ENCODE measurements at places on chromosomes 2 and 18. TPM values are rescaled to one million over a fixed set of nuclear protein-coding genes. Genes with fewer than 3 reads are reported as not detected.

ATP5F1A gene
- 374 TPM for total RNA-seq

OSR1 gene
- 0.17 TPM for total RNA-seq

NETO1 gene
- not detected for total RNA-seq

ANKRD30BL gene
- not detected for total RNA-seq

RHOB gene
- total RNA-seq, result 82.6 TPM

IL18RAP gene
- 2.1 TPM for total RNA-seq

CLEC4F gene
- total RNA-seq, result 0.25 TPM

DNA sequence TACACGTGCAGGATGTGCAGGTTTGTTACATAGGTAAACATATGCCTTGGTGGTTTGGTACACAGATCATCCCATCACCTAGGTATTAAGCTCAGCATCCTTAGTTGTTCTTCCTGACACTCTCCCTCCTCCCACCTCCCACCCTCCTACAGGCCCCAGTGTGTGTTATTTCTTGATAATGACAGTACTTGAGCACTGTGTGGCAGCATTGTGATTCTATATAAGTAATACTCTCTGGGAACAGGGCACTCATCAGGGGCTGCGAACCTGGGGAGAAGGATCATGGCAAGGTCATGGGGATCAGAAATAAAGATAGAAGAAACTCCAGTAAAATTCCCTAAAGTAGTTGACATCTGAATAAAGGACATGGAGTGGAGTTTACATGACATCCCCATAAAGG, 1256.2 kb upstream of the CRIM1 start:
- H3K36me3 ChIP-seq, result no peaks in the 10 kb centered on the region
- no peaks in the 10 kb centered on the region for H3K4me1 ChIP-seq
- H3K27ac ChIP-seq, result no peak overlapping the region
- H3K4me3 ChIP-seq, result no peak overlapping the region

DNA sequence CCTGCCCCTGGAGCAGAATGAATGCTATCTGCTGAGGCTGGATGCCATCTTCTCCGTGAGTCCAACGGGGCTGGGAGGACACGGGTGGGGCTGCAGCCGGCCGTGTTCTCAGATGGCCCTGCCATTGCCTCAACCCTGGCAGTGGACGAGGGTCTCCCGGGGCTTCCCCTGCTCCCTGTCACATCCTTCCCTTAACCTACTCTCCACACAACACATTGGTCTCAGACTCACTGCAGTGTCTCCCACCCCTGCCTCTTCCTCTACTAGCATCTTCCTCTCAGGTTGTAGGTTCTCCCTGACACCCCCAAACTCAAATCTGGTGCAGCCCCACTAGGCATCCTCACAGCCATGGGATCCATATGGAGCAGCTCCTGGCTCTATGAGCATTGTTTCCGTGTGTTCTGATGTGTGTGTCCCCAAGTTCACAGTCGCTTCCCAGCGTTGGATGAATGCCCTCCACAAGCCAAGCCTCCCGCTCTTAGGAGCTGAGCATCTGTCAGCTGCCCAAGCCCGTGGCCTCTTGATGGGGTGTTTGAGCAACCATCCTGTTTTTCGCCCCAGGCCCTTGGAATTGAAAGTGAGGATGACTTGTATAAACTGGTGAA, 27.8 kb downstream of the OTOF start:
- no peak for DNase-seq
- no peak overlapping the region for H3K27ac ChIP-seq
- H3K4me1 ChIP-seq, result no peaks in the 10 kb centered on the region
- H3K36me3 ChIP-seq, result no peaks in the 10 kb centered on the region

DNA sequence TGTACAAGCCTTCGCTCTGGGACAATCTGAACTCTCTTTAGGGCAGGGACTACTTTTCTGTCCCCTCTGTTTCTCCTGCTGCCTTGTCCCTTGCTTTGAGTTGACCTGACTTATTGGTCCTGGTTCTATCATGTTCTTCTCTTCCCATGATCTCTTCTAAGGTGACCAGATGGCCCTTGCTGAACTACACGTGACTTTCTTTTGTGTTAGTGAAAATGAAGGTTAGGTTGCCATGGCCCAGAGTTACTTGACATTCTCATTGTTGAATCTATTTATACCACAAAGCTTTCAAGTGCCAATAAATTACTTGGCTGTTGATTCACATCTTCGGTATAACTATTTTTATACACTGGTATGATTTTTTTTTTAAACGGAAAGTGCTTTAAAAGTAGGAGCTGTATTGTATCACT, 24.4 kb downstream of the MRPL33 start:
- H3K36me3 ChIP-seq, result no peaks in the 10 kb centered on the region
- H3K4me1 ChIP-seq, result no peaks in the 10 kb centered on the region
- H3K27ac ChIP-seq, result no peak overlapping the region
- no peaks in the 10 kb centered on the region for H3K27me3 ChIP-seq
- no peak overlapping the region for H3K4me3 ChIP-seq
- no peak for DNase-seq

GRCh38 chr2:215460682-215461382, 25.0 kb upstream of the FN1 start:
- DNase-seq, result no peak
- H3K27me3 ChIP-seq, result no peaks in the 10 kb centered on the region
- no peaks in the 10 kb centered on the region for H3K4me1 ChIP-seq
- H3K4me3 ChIP-seq, result no peak overlapping the region
- H3K36me3 ChIP-seq, result no peaks in the 10 kb centered on the region
- H3K27ac ChIP-seq, result no peak overlapping the region

DNA sequence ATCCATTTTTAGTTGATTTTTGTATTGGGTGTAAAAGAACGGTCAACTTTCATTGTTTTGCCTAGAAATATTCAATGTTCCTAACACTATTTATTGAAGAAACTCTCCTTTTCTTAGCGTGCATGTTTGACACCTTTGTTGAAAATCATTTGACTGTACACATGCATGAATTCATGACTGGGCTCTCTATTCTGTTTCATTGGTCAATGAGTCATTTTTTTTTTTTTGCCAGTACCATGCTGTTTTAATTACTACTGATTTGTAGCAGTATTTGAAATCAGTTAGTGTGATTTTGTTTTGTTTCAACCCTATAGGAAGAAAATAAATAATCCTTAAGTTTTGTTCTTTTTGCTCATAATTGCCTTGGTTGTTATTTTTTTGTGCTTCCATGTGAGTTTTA, 828.7 kb downstream of the SUCLG1 start:
- DNase-seq, result no peak
- H3K27me3 ChIP-seq, result no peaks in the 10 kb centered on the region
- H3K36me3 ChIP-seq, result no peaks in the 10 kb centered on the region
- no peak overlapping the region for H3K4me3 ChIP-seq
- no peaks in the 10 kb centered on the region for H3K4me1 ChIP-seq
- H3K27ac ChIP-seq, result no peak overlapping the region

DNA sequence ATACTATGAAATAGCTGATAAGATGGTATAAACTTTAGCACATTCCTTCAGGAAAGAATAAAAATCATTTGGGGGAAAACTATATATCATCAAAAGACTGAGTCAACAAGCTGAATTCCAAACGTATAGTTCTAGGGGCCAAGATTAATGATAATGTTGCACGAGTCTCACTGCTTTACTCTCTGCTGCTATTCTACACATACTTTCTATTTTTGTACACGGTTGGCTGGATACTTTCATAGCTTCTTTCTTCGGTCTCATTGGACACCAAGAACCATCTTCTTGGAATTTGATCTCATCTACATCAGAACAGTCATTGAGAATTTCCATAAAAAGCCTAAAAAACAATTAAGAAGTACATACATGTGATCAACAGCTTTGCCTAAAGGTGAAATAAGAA, 72.7 kb upstream of the ST8SIA5 start:
- H3K27me3 ChIP-seq, result no peaks in the 10 kb centered on the region
- no peak for DNase-seq
- no peak overlapping the region for H3K27ac ChIP-seq

DNA sequence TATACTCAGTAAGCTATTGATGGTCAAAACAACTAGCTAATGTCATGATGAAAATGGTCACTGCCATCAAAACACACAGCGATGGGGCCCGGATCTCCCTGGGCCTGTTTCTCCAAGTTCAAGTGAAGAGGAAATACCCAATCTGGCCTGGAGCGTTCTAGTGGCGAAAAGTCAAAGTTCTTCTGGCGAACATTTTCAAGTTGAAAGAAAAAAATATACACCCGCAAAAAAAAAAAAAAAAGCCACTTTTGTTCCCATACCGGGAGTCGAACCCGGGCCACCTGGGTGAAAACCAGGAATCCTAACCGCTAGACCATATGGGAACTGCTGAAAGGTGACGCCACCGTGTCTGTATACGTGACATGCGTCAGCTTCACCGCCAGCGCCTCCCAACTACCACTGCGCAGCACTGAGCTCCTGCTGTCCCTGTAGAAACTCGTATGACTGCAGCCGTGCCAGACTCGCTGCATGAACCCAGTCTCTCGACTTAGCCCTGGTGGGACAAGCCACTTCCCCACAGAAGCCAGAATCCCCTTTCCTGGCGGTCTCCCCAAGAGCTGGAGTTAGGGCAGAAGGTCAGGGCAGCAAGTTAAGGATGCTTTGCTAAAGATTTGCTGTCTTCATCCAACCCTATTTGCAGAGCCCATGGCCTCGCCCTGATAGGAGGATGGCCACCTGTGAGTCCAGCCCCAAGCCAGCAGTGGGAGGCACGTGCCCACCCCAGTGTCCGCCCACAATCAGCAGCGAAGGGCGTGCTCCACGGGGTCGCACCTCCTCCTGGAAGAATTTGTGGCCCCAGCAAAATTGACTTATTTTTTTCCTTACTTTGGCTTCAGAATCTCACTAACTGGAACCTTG, 5.6 kb upstream of the IMP4 start:
- peaks cover 8% of the 10 kb centered on the region for H3K4me1 ChIP-seq
- no peaks in the 10 kb centered on the region for H3K27me3 ChIP-seq
- peaks cover 6% of the 10 kb centered on the region for H3K36me3 ChIP-seq
- DNase-seq, result peak; percentile 89

- no peak for DNase-seq
- H3K36me3 ChIP-seq, result no peaks in the 10 kb centered on the region
- no peak overlapping the region for H3K27ac ChIP-seq
- no peak overlapping the region for H3K4me3 ChIP-seq
Observed at GRCh38 chr2:114642988-114643553, 200.6 kb downstream of the DPP10 start.

GRCh38 chr2:225083276-225083675, 41.0 kb upstream of the DOCK10 start:
- no peaks in the 10 kb centered on the region for H3K36me3 ChIP-seq
- H3K4me1 ChIP-seq, result no peaks in the 10 kb centered on the region
- no peak overlapping the region for H3K27ac ChIP-seq

GRCh38 chr2:101873543-101873942, 118.2 kb upstream of the IL1R2 start:
- no peaks in the 10 kb centered on the region for H3K27me3 ChIP-seq
- peaks cover 63% of the 10 kb centered on the region for H3K36me3 ChIP-seq
- no peaks in the 10 kb centered on the region for H3K4me1 ChIP-seq
- no peak overlapping the region for H3K4me3 ChIP-seq
- H3K27ac ChIP-seq, result no peak overlapping the region

DNA sequence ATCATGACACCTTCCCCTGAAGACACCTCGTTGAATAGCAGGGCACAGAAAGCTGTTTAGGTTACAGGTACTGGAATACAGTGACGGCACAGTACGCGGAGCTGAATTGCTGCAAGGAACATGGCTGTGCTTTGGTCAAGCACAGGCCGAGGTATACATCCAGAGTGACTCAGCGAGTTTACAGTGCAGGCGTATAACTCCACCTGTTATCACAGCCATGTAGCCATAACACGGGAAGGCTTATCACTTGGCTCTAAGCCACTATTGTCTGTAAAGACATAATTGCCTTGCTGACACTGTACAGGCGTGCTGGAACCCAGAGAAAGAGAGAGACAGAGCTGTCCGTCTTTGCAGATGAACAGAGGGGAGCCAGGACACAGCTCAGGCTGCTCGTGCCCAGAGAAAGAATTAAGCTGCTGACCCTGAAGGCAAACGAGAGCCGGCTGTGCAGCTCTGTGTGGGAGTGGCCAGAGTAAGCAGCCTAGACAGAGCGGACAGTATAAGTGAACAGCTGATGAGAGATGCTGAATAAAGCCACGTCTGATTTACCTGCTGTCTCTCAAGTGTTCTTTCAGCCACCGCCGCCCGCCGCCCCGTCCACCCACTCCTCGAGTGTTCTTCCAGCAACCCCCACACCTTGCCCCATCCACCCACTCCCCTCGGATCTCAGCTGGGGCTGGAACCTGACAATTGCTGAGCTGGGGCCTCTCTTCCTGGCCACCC, 87.3 kb upstream of the PPP1CB start:
- peaks cover 20% of the 10 kb centered on the region for H3K4me1 ChIP-seq
- H3K4me3 ChIP-seq, result no peak overlapping the region
- no peak for DNase-seq
- no peaks in the 10 kb centered on the region for H3K27me3 ChIP-seq
- H3K27ac ChIP-seq, result no peak overlapping the region

- H3K27me3 ChIP-seq, result no peaks in the 10 kb centered on the region
- no peak overlapping the region for H3K27ac ChIP-seq
- DNase-seq, result no peak
Observed at GRCh38 chr2:99085421-99085820, 56.1 kb upstream of the C2orf15 start.

- H3K4me1 ChIP-seq, result peaks cover 29% of the 10 kb centered on the region
- H3K36me3 ChIP-seq, result no peaks in the 10 kb centered on the region
- no peak overlapping the region for H3K27ac ChIP-seq
- no peak for DNase-seq
Observed at GRCh38 chr2:111173856-111174255, 53.1 kb downstream of the BCL2L11 start.

- DNase-seq, result no peak
- no peaks in the 10 kb centered on the region for H3K27me3 ChIP-seq
- no peaks in the 10 kb centered on the region for H3K36me3 ChIP-seq
- H3K27ac ChIP-seq, result no peak overlapping the region
- H3K4me1 ChIP-seq, result no peaks in the 10 kb centered on the region
Observed at GRCh38 chr2:99609851-99610381, 120.1 kb upstream of the REV1 start.

- H3K4me3 ChIP-seq, result no peak overlapping the region
- no peak overlapping the region for H3K27ac ChIP-seq
- H3K36me3 ChIP-seq, result no peaks in the 10 kb centered on the region
- DNase-seq, result no peak
Observed at GRCh38 chr2:43139501-43139900, 86.9 kb downstream of the ZFP36L2 start.

GRCh38 chr2:143482316-143482715, 353.1 kb downstream of the ARHGAP15 start:
- H3K4me3 ChIP-seq, result no peak overlapping the region
- no peak for DNase-seq
- no peaks in the 10 kb centered on the region for H3K4me1 ChIP-seq

GRCh38 chr2:23207871-23208270, 177.1 kb upstream of the KLHL29 start:
- no peak for DNase-seq
- peaks cover 37% of the 10 kb centered on the region for H3K4me1 ChIP-seq
- H3K4me3 ChIP-seq, result no peak overlapping the region
- peak overlapping the region; percentile 92 for H3K27ac ChIP-seq
- H3K36me3 ChIP-seq, result no peaks in the 10 kb centered on the region

Data from liver (tissue), 10 donors.